Naive thymus-derived CD8-positive, alpha-beta T cell (primary cell): ENCODE measurements at places on chromosomes 7 and 10.

- no peak for DNase-seq
These were observed 125.6 kb upstream of the TBX20 start for GRCh38 chr7:35379481-35379880.

GRCh38 chr10:9877978-9878377, 1139.7 kb upstream of the CELF2 start:
- DNase-seq, result no peak

DNA sequence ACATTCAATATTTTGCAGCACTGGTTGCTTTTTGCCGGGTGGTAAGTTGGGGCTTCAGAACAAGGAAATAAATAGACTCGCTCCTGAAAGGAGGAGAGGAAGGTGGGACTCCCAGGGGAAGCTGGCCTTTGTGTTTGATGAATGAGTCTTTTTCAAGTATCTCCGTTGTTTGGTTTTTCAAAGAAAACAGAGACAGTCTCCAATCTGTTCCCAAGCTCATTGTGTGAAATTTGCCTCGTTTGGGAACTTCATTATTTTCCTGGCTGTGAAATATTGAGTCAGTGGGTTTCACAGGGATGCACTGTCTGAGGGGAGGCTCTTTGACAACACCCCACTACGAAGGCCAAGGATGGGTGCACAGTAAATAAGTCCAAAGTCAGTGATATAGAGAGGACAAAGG, 38.7 kb upstream of the KIAA1217 start:
- no peak for DNase-seq

DNA sequence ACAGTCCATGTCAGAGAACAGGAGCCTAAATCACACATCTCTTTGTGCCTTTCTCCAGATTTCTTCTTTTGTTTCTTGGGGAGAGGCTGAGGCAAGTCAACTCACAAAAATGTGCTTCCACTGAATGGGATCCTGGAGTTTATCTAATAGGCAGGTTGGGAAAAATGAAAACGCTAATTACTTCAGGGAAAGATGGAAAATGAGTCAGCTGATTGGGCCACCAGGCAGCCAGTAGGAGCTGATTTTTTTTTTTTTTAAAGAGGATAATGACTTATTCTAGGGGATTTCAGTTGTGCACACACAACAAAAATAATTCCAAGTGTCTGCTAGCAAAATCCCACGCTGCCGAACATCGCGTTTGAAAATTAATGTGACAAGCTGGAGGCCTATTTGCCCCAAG, 412.8 kb upstream of the ZMIZ1 start:
- no peak for DNase-seq

GRCh38 chr10:57917019-57917418, 350.7 kb downstream of the IPMK start:
- DNase-seq, result no peak

- no peak for DNase-seq
These were observed at the start of gene FAM24A for GRCh38 chr10:122910310-122910709. FAM24A (plus strand) TSS chr10:122910610; CDS start chr10:122911635, 1,025 bp downstream.

DNA sequence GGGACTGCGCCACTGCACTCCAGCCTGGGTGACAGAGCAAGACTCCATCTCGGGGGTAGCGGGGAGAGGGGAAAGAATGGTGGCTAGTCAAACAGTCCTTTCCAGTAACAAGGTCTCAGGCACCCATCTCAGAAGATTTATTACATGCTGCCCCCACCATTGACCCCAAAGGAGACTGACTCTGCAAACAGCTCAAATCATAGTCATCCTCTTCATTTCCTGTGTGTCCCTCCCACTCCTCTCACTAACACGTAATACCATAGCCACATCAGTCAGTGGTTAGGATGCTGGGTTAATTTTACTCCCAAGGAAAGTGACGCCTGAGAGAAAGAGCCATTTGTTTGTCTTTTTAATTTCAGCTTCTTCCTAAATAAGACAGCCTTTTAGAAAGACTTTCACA, 56.6 kb upstream of the BET1 start:
- no peak for DNase-seq

DNA sequence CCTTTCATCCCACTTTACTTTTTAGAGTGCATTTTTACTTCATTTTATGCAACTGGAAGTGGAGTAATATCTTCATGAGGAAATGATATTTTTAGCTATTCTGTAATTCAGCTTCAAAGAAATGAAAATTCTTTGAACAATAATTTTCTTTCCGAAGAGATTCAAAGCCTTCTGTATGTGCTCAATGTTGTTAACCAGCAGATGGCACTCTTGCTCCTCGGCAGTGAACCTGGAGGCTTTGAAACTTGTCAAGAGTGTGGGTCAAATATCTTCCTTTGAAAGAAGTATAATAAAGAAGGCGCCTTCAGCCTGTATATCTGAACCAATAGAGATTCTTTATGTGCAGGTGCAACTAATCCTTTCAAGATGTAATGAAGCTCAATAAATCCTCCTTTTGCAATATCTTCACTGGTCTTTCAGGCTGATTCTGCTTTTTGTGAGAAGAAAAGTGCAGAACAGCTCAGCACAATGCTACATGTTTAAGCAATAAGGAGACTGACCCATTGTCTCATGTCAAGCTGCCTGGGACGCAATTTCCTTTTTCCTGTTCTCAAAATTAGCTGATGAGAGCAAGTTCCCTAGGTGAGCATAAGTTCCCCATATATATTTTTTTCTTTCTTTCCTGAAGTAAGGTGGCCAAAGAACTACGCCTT, 258.4 kb downstream of the SEMA3A start:
- DNase-seq, result peak; percentile 17

- DNase-seq, result no peak
These were observed 62.8 kb downstream of the WDR37 start for GRCh38 chr10:1119027-1119426.

DNA sequence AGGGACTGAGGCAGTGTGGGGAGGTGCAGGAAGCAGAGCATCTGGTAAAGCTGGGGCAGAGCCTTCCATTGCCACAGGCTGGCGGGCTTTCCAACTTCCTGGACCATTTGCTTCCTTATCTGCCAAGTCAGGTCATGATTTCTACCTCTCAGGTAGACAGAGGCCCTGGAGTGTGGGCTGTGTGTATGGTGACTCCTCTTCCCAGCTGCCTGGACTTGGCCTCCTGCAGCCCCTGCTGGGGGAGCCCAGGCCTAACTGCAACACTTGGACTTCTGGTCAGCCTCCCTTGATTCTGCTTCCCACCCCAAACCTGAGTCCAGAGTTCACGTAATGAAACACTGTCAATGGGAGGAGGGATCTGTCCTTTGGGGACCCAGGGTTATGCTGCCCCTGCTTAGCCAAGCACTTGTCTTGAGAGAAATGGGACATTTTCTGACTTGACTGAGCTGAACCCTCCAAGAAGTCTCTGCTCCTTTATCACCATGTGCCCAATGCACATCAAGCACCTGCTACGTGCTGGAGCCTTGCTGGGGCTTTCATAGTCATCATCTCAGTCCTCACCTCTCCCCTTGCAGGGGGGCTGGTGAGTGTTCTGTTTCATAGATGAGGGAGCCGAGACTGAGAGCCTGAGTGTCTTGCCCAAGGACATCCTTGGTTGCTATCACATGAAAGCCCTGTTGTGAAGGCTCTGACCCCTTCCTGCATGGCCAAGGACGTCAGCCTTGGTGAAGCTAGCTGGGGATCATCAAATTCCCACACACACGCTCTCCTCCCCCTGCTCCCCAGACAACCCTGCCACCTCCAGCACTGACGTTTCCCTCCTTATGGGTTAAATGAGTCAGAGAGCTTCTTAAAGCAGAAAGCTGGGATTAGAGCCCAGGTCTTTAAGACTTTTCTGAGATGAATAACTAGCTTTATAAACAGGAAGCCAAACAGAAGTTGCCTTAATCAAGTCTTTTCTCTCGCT, 3.4 kb downstream of the CLEC2L start:
- no peak for DNase-seq

DNA sequence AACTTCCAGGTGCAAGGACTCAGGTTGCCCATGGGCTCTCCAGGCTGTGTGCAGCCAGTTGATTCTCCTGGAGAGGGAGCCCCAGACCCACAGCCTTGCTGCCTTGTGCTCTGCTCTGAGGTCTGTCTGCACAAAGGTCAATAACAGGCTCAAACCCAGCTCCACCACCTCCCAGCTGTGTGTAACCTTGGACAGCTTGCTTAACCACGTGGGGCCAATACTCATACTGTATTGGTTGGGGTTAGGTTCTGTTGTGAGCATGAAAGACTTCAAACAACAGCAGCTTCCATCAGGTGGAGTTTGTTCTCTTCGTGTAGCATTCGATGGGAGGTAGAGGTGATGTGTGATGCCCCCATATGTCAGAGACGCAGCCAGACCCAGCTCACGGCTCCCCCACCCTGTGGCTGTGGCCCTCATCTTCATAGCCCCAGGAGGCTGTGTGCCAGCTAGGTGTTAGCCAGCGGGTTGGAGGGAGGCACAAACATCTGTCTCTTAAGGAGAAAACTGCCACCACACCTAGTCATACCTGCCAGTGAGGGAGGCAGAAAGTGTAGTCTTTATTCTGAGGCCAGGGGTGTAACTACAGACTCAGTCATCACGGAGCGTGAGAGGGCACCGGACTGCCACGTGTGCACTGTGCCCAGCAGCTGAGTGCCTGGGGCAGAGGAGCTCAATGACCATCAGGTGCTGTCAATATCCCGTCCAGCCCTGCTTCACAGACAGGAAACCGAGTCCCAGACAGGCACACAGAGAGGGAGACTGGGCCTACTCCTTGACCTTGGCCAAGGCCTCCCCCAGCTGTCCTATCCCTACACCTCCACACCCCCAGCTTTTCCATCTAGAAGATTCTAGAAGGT, 8.1 kb upstream of the POLD2 start:
- DNase-seq, result no peak

GRCh38 chr7:73487486-73487885, 34.6 kb downstream of the BAZ1B start:
- DNase-seq, result no peak

DNA sequence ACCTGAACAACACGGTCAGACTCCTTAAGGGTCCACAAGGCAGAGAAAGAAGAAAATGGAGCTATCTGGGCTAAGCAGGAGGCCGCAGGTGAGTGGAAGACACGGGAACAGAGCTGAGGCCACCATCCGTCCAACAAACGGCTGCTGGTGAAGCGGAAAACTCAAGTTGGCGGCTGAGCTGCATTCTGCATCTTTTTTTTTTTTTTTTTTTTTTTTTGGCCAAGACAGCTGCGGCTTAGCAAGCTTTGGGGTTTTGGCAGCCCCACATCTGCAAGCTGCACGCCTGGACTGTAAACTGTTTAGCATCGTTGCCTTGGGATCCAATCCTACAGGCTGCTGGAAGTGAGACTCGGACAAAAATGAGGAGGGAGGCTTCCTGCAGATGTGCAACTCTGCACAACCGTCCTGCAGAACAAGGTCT, 37.4 kb downstream of the RGS10 start:
- DNase-seq, result no peak

- no peak for DNase-seq
These were observed 261.7 kb upstream of the TCERG1L start for GRCh38 chr10:131573256-131573655.

- no peak for DNase-seq
These were observed 126.4 kb downstream of the CCDC3 start for GRCh38 chr10:12875100-12875499.

GRCh38 chr7:91128683-91129348, 135.4 kb upstream of the FZD1 start:
- no peak for DNase-seq

DNA sequence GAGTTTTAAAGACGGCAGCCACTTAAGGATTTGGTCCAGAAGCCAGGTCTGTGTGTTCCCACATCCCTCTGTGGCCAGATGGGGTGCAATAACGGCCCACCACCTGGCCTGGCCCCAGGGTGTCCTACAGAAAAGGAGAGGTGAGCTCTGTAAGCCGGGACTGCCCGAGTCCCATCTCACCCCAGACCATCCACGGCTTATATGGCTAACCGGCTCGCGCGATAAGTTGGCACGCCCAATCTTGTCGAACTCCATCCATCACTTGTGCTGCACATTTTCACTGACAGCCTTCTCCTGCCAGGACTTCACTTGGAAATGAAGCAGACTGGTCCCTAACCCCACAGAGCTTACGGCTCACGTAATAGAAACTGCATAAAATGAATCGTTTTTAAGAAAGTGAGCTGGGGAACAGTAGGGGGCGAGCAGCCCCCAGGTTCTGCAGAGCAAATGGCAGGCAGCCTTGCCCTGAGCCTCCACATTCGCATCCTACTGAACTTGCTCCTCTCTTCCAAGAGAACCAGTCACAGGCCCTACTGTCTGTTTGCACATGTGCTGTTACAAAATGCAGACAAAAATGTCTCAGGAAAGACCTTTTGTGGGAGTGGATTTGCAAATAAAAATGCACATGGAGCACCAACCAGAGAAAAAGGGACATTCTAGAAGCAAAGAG, 98.2 kb downstream of the TNS3 start:
- no peak for DNase-seq

GRCh38 chr10:126421756-126422256, 33.5 kb upstream of the ADAM12 start:
- no peak for DNase-seq

- no peak for DNase-seq
These were observed 44.9 kb upstream of the PRKAR1B start for GRCh38 chr7:772005-772294.

DNA sequence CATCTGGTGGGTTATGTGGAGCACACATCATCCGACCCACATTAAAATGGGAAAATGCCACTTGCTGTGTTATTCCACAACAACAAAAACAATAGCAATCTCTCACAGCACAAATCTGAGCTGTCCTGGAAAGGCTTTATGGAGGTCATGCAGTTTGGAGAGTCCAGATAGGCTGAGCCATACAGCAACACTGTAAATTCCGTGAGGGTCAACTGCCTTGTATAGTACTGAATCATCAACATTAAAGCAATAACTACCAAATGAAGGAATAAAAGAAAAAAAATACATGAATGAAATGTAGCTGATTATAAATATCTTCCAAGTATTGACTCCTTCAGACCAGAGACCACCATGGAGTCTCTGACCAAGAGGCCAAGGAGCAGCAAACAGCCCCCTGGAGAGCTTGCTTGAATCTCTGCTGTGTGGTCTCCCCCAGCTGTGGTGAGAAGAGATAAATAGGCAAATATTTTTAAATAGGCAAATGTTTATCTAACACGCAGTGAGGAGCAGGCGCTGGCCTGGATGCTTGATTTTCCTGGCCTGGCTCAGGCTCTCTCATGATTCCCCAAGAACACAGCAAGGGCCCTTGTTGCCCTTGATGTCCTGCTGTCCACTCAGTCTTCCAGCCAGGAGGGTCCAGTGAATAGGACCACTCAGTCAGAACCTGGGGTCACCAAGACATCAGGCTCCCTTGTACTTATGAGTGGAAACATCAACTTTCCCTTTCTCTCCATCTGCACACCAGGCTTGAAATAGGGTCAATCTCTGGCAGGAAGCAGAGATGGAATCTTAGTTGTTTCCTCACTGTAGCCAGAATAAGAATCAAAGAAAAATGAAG, 1021.3 kb downstream of the XPNPEP1 start:
- DNase-seq, result no peak

- DNase-seq, result no peak
These were observed 111.0 kb upstream of the ANLN start for GRCh38 chr7:36278620-36279172.

- DNase-seq, result no peak
These were observed 54.8 kb downstream of the DPY19L1 start for GRCh38 chr7:34982371-34983019.
